Ovary (tissue), 10 donors: ENCODE measurements at places on chromosomes 7 and 10.

DNA sequence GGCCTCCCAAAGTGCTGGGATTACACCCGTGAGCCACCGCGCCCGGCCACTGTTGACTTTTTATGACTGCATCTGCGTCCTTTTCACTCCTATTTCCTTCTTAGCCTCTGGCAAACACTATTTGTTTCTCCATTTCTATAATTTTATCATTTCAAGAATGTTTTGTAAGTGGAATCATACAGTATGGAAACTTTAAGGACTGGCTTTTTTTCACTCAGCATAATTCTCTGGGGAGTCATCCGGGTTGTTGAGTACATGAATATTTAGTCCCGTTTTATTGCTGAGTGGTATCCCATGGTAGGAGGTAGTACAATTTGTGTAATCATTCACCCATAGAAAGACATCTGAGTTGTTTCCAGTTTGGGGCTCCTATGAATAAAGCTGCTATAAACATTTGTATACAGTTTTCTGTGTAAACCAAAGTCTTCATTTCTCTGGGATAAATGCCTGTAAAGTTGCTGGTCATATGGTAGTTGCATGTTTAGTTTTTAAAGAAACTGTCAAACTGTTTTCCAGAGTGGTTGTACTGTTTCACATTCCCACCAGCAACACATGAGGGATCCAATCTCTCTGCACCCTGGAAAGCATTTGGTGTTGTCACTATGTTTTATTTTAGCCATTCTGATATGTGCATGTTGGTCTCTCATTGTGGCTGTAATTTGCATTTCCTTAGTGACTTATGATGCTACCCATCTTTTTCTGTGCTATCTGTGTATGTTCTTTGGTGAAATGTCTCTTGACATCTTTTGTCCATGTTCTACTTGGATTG lies 139.6 kb upstream of the EEPD1 start:
- H3K4me1 ChIP-seq = no peaks in the 10 kb centered on the region
- no peaks in the 10 kb centered on the region for H3K36me3 ChIP-seq
- no peak for DNase-seq
- H3K27ac ChIP-seq = no peak overlapping the region
- no peaks in the 10 kb centered on the region for H3K27me3 ChIP-seq

DNA sequence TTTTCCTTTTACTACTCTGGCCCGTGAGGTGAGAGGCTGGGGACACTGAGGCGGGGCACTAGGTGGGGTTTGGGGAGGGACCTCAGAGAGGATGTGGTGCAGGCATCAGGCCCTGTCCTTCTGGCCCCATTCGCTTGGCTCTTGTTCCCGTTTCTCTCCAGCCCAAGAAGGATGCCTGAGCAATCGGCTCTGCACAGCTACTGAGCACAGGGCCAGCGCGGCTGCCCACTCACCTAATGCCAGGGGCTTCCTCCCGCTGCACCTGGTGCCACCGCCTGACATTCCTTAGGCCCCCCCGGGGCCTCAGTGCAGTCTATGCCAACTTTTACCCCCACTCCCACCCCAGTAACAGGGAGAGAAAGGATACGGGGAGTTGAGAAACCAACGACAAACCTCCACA lies 12.5 kb downstream of the EMX2 start:
- H3K4me3 ChIP-seq = no peak overlapping the region
- no peak overlapping the region for H3K27ac ChIP-seq

GRCh38 chr10:110267276-110267675 lies 37.4 kb downstream of the SMNDC1 start:
- no peaks in the 10 kb centered on the region for H3K36me3 ChIP-seq
- no peak for DNase-seq
- peaks cover 3% of the 10 kb centered on the region for H3K4me1 ChIP-seq
- no peak overlapping the region for H3K27ac ChIP-seq
- H3K27me3 ChIP-seq = no peaks in the 10 kb centered on the region

- H3K36me3 ChIP-seq = no peaks in the 10 kb centered on the region
- no peak overlapping the region for H3K4me3 ChIP-seq
- no peaks in the 10 kb centered on the region for H3K27me3 ChIP-seq
- H3K4me1 ChIP-seq = no peaks in the 10 kb centered on the region
- no peak overlapping the region for H3K27ac ChIP-seq
- DNase-seq = no peak
Measured at GRCh38 chr10:8532647-8533046, 478.2 kb downstream of the GATA3 start.

DNA sequence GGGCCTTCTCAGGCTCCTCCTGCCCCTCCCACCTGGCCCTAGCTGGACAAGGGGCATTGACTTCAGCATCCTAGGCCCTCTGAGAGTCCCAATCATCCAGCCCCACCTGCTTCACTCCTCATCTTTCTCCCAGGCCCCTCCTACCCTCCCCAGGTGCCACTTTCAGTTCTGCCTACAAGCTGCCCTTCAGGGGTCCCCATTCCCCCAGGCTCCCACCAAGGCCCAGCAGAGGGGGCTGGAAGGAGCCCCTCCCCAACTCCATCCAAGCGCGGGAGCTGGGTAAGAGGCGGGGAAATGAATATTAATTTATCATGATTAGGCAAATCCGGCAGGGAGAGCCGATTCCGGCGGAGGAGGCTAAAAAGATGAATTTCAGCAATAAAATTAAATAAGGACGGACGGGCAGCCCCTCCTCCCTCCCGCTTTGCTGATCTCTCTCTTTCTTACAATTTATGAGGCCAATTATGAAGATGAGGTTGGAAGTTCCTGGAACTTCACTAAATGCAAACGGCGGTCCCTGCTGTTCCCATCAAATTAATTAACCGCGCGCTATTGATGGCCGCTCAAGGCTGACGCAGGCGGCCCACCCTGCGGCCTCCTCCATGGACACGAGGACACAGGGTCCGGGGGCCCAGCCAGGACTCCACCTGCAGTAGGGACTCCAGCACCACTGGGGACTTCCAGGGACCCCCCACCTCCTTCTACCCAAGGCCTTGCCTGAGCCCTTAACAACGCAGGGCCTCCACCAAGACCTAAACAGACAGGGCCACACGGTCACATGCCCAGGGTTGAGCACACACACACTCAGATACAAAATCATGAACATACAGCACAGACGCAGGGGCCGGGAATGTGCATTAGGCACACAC lies 13.9 kb downstream of the POLL start:
- H3K27me3 ChIP-seq = no peaks in the 10 kb centered on the region
- H3K4me1 ChIP-seq = peaks cover 6% of the 10 kb centered on the region
- H3K4me3 ChIP-seq = no peak overlapping the region

DNA sequence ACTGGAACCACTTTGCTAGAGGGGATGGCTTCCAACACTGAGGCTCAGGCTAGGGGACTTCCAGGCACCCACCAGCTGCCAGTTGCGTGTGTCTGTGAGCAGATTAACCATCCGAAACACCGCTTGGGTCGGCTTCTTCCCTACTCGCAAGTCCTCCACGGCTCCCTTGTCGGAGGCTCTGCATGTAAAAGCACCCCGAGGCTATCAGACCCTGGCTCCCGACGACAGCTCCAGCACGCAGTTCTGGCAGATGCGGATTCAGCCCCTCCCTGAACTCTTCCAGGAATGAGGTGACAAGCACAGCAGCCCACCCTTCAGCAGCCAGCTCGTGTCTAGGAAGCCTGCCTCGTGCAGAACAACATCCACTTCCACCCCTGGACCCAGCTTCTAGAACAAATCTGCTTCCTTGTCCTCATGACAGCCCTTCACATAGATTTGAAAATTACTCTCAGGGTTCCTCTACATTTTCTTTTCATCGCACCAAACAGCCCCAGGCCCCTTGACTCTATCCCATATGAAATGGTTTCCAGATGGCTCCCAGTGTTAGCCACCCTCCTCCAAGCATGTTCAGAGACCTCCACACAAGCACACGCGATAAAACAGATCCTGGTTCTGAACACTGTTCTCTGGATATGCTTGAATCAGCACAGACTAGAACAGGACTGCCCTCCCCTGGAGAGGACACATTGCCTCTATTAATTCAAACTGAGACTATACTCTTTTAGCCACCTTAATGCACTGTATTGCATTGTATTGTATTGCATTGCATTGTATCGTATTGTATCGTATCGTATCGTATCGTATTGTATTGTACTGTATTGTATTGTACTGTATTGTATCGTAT lies 44.6 kb downstream of the SLIT1 start:
- H3K27me3 ChIP-seq = no peaks in the 10 kb centered on the region
- no peaks in the 10 kb centered on the region for H3K4me1 ChIP-seq
- H3K4me3 ChIP-seq = no peak overlapping the region
- no peaks in the 10 kb centered on the region for H3K36me3 ChIP-seq
- H3K27ac ChIP-seq = no peak overlapping the region

DNA sequence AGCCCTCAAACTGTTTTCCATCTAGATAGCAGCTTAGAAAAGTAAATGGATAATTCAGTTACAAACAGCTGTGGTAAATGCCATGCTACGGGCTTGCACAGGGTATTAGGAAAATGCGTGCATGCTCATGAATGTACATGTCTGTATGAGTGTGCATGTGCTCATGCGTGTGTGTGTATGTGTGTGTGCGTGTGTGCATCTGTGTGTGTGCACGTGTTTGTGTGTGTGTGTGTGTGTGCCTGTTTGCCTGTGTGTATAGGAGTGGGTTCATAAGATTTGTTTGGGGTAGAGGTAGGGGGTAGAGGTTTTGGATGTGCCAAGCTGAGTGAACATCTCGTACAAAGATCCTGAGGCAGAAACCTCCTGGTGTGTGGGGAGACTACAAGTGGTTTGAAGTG lies 52.9 kb downstream of the AOAH start:
- no peak for DNase-seq
- no peak overlapping the region for H3K4me3 ChIP-seq
- H3K4me1 ChIP-seq = no peaks in the 10 kb centered on the region
- no peaks in the 10 kb centered on the region for H3K27me3 ChIP-seq
- H3K36me3 ChIP-seq = no peaks in the 10 kb centered on the region
